Panc1 (cell line): ENCODE measurements at places on chromosomes 1 and 21. TPM values are rescaled to one million over a fixed set of nuclear protein-coding genes. Genes with fewer than 3 reads are reported as not detected.

- DNase-seq = no peak
Observed at GRCh38 chr1:66699213-66699612, 53.0 kb upstream of the DYNLT5 start.

- no peak for DNase-seq
Observed at GRCh38 chr1:194196562-194196961, 1010.1 kb upstream of the B3GALT2 start.

GRCh38 chr1:203799971-203800370 lies 4.5 kb downstream of the ZBED6 start:
- DNase-seq = no peak

DNA sequence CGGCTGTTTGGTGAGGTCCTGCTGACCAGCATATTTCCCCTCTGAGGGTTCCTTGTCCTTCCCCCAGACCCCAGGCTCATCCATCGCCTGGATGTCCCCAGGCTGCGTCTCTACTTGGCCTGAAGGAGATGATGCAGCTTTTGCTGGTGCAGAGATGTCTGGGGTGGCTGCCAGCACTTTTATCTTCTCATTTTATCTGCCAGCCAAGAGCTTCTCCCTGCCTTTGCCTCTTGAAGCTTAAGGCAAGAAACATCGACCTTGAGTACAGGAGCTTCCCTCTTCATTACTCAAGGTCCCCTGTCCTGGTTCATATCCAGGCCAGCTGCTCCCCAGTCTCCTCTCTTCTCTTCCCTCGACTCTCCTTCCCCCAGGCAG lies 9.2 kb upstream of the H6PD start:
- no peak for DNase-seq

GRCh38 chr1:57824535-57824934 lies 400.7 kb upstream of the DAB1 start:
- no peak for DNase-seq

GRCh38 chr1:90488451-90488850 lies 228.7 kb downstream of the BARHL2 start:
- no peak for DNase-seq

- DNase-seq = no peak
Observed at GRCh38 chr1:88691540-88691939, 7.5 kb downstream of the PKN2 start.

DNA sequence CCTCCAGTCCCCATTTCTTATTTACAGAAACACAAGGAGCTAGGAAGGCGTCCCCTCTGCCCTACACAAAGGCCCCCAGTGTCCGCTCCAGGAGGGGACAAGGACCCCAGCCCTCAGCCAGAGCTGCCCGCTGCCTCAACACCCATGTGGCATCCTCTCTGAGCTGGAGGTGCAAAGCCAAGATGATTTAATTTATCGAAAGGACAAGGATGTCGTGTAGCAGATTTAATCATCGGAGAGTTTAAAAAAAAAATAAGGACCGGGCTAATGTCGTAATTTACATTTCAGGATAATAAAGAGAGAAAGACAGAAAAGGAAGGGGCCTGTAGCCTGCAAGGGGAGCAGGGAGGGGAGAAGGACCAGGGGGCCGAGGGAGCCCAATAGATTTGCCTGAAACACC lies 68.3 kb upstream of the CASZ1 start:
- no peak for DNase-seq

GRCh38 chr1:156503698-156504437 lies 3.3 kb upstream of the MEF2D start:
- no peak for DNase-seq

DNA sequence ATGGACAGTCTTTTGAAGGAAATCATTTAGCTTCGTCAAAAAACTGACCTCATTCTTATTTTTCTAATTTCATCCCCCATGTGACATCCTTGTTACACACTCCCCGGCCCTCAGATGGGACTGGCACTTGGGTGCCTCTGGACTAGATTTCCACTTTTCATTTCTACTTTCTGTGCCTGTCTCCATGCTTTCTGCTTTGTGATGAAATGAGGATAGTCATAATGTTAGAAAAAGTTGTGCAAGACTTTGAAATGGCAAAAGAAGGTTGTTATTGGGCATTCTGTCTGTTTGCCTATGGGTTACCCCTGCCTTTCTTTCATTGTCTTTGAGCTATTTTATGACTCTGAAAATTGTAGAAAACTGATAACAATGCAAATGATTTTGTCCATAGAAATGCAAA lies 54.9 kb downstream of the MDM4 start:
- DNase-seq = no peak

DNA sequence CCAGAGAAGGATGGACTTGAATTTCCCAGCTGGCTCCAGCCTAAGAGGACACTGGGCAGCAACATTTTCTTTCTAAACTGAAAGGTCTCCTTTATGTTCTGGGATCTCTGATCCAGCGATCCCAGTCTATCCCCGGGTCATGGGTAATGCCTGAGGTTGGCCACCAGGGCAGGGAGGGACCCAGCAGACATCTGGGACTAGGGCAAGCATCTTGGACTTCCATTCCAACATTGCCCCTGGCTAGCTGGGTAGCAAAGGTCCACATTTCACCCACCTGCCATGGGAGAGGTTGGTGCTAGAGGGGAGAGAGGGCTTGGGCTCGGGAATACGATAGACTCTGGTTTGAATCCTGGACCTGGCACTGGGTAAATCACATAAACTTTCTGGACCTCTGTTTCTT lies 84.6 kb downstream of the LRRN2 start:
- no peak for DNase-seq

DNA sequence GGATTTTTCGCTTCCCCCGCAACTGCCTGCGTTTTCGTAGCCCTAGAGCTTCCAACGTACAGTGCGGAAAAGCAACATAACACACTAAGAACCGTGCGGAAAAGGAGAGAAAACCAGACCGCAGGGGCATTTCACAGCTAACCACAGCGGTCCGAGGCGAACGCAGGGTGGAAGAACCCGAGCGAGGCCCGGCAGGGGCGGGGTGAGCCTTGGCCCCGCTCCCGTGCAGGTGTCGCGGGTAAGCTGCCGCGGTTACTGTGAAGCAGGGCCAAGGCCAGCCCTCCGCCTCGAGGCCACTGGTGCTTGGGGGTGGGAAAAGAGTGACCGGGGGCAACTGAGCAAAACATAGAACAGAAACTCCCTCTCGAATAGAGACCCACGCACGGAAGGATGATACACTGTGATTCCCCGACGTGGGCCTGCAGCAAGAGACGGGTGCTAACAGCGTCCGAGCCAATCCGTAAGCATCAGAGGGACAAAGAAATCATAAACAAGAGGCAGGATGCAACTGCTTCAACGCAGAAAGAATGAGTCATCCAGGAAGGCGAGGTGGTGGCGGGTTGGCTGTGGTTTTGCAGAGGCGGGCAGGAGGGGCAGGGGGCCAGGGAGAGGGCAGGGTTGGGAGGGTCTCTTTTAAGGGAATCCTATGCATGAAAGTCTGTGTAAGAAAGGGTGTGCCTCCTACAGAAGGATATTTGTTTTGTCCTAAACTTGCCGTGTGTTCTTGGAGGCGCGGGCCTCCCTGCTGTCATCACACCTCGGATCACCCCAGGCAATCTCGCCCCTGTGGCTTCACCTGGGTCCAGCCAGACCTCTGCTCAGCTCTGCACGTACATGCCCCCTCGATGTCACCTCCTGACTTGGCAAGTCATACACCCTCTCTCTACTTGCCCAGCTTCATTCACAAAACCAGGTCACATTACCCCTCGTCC lies 7.3 kb downstream of the GNG4 start:
- DNase-seq = no peak

DNA sequence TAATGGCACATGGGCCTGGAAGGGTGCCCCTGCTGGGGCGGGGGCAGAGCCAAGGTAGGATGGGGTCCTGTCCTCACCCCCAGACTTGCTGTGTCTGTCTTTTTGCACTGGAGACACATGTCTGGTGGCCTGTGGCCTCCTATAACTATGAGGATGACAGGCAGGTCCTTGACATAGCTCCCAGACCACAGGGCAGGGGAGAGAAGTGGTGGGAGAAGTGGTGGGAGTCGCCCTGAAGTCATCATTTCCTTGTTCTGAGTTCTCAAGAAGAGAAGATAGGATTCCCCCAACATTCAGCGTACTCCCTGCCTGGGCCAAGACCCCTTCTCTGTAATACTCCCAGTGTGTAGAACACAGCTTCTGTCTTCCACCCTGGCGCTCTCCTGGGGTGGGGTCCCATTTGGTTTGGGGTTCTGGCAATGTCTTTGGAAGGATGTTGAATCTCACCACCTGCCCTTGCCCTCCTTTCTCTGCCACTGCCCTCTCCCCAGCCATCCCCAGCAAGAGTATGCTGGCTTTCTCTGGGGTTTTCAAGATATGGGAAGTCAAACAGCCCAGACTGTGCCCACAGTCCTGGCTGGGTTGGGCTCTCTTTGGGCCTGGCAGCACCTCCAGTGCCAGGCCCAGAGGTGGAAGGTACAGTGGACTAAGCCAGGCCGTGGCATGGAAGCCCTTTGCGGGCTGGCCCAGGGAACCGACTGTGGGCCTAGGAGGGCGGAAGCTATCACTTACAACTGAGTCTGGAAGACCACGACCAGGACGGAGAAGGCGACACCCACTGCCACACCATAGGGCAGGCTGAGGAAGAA lies 19.4 kb downstream of the SLC26A9 start:
- DNase-seq = no peak

- no peak for DNase-seq
Observed at GRCh38 chr1:148318123-148318903, 164.8 kb downstream of the PPIAL4G start.

DNA sequence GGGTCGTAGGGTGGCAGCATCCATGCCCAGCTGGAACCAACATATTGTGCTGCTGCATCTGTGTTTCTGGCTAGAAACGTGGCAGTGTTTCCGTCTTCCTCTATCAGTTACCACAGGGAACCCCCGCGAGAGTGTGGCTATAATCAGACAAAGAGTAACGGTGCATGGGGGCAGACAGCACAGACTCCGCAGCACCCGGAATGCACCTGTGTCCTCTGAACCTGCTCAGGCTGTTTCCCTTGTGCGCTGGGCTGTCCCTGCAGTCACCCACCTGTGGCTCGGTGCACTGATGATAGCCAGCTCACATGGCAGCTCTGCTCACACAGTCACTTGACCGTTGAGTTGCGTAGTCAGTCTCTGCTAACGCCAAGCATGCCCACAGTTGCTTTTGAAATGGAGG lies 11.4 kb upstream of the PCBP3 start:
- no peak for DNase-seq

DNA sequence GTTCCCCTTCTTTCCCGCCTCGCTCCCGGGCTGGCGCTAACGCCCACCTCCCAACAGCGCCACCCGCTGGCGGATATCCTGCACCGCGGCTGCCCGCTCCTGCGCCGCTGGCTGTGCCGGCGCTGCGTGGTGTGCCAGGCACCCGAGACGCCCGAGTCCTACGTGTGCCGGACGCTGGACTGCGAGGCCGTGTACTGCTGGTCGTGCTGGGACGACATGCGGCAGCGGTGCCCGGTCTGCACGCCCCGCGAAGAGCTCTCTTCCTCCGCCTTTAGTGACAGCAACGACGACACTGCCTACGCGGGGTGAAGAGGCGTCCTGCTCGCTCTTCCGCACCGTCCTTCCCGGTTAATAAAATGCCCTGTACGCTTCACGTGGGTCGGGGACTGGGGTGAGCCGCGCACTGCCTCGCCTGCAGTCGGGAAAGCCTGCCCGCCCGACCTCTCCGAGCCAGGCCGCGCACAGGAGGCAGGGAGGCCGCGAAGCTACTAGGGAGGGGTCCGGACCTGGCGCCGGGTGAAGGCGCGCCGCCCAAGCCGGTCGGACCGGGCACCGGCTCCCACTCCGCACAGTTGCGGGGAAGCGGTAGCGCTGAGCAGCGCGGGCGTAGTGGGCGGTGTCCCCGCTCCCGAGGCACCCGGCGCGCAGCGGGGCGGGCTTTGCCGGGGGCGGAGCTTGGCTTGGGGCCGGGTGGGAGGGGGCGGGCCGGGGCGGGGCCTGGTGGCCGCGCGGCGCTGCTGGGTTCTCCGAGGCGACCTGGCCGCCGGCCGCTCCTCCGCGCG lies at the start of gene ADAM15:
ADAM15 (plus strand) TSS at position 757 of the 782 bp plus-strand sequence. CDS start 71 bp downstream, outside the sequence.
- no peak for DNase-seq

GRCh38 chr1:25999041-25999800 lies 1.4 kb upstream of the PAFAH2 start:
- no peak for DNase-seq

FAM131C gene
- 3.4 TPM for total RNA-seq

PLA2G4A gene
- total RNA-seq = not detected

REG4 gene
- not detected for total RNA-seq

TFF1 gene
- 0.36 TPM for total RNA-seq

YBX1 gene
- total RNA-seq = 908 TPM

AADACL4 gene
- total RNA-seq = not detected

S100A11 gene
- 474 TPM for total RNA-seq

AGT gene
- total RNA-seq = 0.87 TPM

IFI44 gene
- total RNA-seq = 2.0 TPM
